Urothelium cell line (cell line): ENCODE measurements at places on chromosomes 6 and 20.
A peak's percentile ranks its signal among the peaks of the same experiment; 100 is the strongest.

DNA sequence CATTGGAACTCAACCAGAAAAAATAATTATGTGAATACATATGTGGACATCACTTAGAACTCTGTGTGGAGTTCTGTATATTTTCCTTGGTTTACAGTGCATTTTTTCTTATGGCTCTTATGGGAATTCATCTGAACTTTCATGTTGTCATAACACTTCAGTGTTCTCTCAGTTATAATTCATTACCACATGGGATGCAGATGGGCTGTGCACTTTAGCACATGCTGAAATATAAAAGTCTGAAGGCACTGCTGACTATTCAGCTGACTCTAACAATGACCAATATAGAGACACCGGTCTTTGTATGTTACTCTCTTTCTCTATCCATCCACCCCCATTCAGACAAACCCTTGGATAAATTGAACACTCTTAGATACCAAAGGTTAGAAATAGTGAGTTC lies 29.3 kb downstream of the GRIK2 start:
- no peak for DNase-seq

DNA sequence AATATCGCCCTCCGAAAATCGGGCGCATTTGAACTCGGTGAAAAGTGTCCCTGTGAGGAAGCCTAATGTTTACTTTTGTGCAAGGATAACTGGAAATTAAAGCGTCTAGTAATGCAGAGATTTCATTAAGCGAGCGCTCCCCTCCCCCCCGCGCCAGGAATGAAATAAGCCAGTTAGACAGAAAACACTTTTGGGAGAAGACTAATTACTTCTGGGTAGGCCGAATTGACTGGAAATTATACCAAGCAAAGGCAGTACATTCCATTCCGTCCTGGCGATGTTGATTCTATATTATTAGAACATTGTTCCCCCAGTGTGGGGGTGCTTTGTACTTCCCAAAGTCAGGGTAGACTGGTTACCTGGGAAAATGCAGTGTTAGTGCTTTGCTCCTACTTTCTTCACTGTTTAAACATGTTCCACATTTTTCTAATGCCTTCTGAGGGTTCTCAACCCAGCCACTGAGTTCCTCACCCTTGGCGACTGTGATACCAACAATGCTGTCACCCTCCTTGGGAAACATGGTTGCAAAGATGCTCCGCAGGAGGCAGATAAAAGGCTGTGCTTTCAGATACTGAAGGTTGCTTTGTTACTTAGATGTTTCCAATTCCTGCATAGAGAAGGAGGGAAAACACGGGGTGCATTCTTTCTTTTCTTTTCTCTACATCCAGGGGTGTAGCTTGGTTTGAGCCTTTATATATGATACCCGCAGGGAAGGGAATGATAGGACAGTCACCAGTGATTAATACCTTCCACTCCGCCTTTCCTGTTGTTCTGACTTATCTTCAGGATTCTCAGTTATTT lies 2.6 kb downstream of the GJA1 start:
- peak; percentile 2 for DNase-seq

- no peak for DNase-seq
These were observed 120.3 kb upstream of the SASH1 start for GRCh38 chr6:148222376-148222775.

DNA sequence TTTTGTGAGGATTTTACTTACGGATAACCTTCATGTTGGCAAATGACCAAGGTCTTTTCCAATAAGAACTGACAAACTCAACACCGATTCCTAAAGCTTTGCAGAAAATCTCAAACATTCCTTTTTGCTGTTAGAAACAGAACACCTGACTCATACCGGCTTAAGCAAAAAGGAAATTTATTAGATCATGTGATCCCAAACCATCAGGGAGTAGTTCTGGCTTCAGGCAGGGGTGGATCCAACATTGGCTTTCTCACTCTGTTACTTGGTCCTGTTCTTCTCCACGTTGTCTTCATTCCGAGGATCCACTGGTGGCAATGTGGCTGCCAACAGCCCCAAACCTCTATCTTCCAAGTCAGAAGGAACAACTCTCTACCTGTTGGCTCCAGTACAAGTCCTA lies 95.9 kb upstream of the PMEPA1 start:
- no peak for DNase-seq

- no peak for DNase-seq
These were observed 11.0 kb downstream of the ALDH8A1 start for GRCh38 chr6:134938896-134939295.

DNA sequence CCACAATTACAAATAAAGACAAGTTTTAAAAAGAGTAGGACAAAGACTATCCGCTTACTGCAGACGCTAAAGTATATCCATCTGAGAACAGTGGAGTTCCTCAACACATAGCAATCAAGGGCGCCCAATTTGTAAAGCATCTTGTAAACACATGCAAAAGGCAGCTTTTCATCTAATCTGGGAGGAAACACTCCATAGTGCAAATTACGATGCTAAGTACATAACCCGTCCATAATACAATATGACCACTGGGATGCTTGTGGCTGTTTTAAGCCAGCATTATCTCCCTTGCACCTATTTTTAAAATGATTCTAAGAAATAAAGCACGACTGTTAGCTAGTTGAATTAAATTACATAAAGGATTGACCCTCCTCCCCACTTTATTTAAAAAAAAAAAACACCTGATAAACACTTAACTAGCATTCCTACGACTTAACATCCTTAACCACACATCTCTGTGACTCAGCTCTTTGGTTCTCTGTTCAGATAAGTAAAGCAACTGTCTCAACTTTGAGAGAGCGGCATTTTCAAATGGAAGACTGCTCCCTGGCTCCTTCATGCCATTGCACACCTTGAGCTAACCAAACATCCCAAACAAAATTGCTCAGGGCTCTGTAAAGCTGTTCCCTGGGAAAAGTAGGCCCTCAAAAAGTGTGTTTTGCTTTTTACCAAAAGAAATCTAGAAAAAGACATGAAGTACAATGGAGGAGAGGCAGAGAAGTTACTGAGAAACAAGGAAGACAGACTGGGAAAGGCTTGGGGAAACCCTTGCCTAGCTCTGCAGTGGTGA lies 14.2 kb downstream of the SLC22A23 start:
- DNase-seq: peak; percentile 78

- DNase-seq: no peak
These were observed 645 bp downstream of the DDX39B start for GRCh38 chr6:31541059-31541657.

GRCh38 chr6:6546318-6547109 lies 42.0 kb upstream of the LY86 start:
- DNase-seq: no peak

DNA sequence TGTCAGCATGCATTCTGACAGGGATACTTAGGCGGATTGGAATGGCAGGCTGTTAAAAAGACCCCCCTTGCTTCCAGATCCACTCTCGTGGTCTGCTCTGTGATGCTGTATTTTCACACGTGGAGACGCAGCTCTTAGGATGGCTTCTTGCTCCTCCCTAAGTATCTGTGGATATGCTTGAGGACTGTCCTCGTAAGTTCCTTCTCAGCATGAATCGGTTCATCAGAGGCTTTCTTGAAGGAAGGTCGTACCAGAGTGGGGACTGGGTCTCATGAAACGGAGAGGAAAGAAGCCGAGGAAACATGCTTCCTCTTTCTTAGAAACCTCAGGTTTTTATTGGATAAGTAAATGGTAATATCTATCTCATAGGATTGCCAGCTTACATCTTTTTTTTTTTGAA lies 220.4 kb downstream of the FARS2 start:
- no peak for DNase-seq

DNA sequence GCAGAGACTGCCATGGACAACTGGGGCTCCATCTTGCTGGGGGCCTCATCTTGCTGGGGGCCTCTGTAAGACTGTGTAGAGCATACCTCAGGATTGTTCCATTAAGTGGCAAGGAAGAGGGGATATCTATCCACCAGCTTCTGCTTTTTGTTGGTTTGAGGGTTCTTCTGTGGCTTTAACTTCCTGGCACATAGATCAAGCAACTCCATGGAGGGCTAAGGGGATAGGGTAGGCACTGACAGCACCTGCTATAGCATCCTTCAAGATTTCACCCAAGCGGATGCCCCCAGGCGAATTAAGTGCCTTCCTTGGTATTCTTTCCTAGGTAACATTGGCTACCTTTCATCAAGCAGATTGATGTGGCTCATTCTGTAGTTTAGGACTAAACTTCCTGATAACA lies 3.8 kb upstream of the LRRN4 start:
- DNase-seq: no peak

DNA sequence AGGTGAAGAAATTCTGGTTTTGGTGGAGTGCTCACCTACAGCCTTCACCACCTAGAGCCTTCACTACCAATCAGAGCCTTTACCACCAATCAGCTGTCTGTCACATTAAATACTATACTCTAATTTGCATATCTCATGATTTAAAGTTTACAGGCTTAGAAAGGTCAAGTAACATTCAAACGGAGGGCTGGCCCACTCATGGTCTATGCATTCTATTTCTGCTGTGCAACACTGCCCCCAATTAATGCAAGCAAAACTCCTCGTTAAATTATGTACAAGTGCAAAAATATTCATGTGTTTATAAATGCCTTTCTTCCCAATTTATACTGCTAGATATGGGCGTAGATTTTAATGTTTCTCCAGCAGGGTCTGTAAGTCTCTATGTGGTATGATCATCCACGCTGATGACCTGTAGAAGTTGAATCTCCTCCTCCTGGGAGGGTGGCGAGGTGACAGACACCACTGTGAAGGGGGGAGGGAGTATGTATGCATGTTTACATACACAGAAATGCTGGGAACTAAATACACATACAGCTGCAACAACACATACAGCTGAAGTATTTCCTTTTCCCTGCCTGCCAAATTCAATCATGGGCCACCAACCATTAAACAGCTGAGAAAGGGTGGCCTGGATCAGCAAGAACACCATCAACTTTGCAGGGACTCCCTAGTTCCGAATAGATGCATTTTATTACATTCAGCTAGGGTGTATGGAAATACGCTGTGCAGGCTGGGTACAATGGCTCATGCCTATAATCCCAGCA lies 13.1 kb downstream of the RRAGD start:
- no peak for DNase-seq

GRCh38 chr20:2840967-2841531 lies 504 bp downstream of the VPS16 start:
- peak; percentile 63 for DNase-seq

- DNase-seq: no peak
These were observed 4.3 kb downstream of the KHDC1 start for GRCh38 chr6:73258721-73259120.

DNA sequence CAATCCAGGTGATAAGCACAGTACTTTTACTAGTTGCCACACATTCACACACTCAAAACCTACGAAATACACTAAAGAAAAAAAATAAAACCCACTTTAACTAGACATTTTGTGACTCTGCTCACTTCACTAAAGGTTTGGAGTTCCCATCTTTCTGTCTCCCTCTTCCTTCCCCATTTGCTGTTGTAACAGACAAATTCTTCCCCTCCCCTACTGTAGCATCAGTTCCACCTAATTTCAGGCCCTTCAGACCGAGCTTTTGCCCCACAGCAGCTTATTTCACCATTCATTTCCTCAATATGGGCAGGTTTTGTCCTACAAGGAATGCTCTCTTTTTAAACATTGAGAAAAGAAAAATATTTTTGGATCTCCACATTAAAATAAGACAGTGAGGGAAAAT lies 31.3 kb upstream of the MRAP2 start:
- DNase-seq: no peak

GRCh38 chr6:54559136-54559535 lies 250.9 kb downstream of the TINAG start:
- no peak for DNase-seq

GRCh38 chr20:11912013-11912658 lies 5.6 kb upstream of the BTBD3 start:
- DNase-seq: no peak

DNA sequence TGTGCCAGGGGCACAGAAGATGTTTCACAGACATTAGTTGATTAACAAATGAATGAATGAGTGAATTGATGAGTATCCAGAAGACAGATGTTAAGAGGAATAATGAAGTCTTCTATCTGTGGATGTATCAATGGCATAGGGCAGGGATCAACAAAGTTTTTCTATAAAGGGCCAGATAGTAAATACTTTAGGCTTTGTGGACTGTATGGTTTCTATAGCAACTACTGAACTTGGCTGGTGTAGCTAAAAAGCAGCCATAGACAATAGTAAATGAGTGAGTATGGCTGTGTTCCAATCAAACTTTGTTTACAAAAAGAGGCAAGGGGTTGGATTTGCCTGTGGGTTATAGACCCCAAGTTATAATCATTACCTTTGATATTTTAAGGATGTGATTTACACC lies 144.0 kb downstream of the PRL start:
- no peak for DNase-seq

GRCh38 chr6:19719691-19720128 lies 117.5 kb upstream of the ID4 start:
- DNase-seq: no peak

- peak; percentile 20 for DNase-seq
These were observed 41.3 kb downstream of the ADGRF1 start for GRCh38 chr6:47000842-47001241.

GRCh38 chr20:52291109-52291508 lies 99.5 kb upstream of the ZFP64 start:
- no peak for DNase-seq

- peak; percentile 27 for DNase-seq
These were observed 14.1 kb upstream of the TFAP2D start for GRCh38 chr6:50699051-50699775.

- DNase-seq: no peak
These were observed 59.7 kb downstream of the PLCB4 start for GRCh38 chr20:9128568-9128967.

GRCh38 chr20:36035745-36036144 lies 67.4 kb downstream of the CNBD2 start:
- DNase-seq: no peak

GRCh38 chr6:134376785-134377184 lies 58.9 kb upstream of the SGK1 start:
- no peak for DNase-seq

- DNase-seq: no peak
These were observed 43.5 kb downstream of the KIF6 start for GRCh38 chr6:39681674-39682121.

- DNase-seq: no peak
These were observed 9.5 kb downstream of the TMEM30A start for GRCh38 chr6:75275067-75275466.

DNA sequence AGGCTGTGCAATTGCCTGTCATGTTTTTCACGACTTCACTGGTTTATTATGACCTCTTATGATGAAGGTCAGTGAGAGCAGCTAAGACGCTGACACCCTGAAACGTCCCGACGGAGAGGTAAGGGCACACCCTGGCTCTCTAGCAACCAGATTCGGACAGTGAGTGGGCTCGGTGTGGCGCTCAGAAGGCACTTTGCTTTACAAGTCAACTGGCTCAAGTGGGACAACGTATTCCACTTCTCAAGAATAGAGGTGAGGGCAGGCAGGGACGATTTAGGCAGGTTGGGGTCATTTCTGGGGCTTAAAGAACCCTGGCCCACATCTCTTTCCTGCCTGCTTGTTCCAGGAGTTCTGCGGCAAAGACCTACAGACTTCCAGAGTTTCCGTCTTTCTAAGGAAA lies 18.2 kb downstream of the RNASET2 start:
- no peak for DNase-seq
